ENCODE measurements at places on chromosomes 4 and X.

DNA sequence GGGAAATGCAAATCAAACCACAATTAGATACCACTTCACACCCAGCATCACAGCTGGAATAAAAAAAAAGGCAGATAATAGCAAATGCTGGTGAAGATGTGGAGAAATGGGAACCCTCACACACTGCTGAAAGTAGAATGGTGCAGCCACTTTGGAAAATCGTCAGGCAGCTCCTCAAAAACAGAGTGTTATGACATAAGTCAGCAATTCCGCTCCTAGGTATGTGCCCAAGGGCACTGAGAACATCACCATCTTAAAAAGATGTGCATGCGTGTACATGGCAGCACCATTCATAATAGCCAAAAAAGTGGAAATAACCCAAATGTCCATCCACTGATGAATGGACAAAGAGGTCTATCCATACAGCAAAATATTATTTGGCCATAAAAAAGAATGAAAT is 28.0 kb downstream of the HMX1 start:
- no peak for DNase-seq

- DNase-seq: no peak
Observed at GRCh38 chrX:68841251-68842049, 12.6 kb downstream of the EFNB1 start.

DNA sequence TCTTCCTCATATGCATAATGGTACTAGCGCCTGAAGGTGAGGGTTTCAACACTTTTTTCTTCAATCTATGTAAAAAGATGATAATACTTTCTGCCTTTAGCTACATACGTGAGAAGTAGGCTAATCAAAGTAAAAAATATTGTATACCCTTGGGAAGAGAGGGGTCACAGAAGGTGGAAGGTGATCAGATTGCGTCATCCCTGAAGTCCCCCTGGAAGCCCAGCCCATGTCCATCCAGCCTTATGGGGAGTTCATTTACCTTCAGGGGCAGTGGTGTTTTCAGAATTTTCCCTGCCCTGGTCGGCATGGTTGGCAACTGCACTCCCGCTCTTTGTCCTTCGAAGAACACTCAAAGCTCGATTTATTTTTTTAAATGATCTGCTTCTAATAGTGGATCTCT is 84.2 kb downstream of the LNX1 start:
- no peak for DNase-seq

DNA sequence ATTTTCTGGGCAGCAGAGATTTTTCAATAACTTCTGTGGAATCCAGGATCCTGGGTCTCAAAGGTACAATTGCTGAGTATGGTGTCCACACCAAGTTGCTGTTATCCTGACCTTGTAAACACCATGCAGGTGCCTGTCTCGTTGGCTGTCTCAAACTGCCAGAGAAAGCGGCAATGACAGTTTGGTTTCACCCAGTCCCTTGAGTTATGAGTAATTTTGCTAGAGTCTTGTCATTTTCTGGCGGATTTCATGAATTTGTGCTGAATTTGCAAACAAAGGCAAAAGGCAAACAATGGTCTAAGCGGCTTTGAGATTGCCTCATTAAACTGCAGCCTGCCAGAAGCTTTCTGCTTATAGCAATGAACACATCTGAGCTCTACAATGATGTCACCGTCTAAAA is 847.9 kb downstream of the RAB28 start:
- DNase-seq: no peak

- DNase-seq: no peak
Observed at GRCh38 chrX:53262918-53263394, 18.4 kb downstream of the IQSEC2 start.

DNA sequence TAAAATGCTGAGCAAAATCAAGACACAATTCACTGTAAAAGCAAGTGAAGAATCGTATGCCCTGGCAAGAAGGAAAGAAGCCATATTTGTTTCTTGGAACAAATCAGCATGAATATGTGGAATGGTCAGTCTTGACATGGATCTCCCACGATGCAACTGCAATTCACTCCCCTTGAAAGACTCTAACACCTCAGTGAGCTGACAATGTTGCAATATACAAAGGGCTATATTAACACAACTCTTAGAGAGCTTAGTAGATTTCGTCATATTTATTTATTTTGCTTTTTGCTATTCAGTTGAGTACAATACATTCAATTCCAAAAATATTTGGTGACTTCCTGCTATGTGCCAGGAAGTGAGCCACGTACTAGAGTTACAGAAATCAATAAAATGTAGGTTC is 14.7 kb downstream of the OR13H1 start:
- no peak for DNase-seq

DNA sequence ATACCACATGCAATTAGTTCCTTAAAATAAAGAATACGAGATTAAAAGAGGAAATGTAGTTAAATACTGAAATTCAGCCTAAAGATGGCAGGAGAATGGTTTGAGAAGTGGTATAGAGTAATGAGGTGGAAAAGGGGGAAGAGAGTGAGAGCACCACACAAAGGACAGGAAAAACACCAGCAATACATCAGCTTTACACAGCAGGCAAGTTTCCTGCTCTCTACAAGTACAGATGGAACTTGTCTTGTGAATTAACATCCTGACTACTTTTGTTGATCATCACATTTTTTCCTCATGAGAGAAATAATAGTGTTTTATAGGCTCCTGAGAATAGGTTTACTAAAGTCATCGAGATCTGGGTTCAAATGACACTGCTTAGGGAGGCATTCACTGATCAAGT is 2.9 kb upstream of the UNC5C start:
- DNase-seq: no peak

DNA sequence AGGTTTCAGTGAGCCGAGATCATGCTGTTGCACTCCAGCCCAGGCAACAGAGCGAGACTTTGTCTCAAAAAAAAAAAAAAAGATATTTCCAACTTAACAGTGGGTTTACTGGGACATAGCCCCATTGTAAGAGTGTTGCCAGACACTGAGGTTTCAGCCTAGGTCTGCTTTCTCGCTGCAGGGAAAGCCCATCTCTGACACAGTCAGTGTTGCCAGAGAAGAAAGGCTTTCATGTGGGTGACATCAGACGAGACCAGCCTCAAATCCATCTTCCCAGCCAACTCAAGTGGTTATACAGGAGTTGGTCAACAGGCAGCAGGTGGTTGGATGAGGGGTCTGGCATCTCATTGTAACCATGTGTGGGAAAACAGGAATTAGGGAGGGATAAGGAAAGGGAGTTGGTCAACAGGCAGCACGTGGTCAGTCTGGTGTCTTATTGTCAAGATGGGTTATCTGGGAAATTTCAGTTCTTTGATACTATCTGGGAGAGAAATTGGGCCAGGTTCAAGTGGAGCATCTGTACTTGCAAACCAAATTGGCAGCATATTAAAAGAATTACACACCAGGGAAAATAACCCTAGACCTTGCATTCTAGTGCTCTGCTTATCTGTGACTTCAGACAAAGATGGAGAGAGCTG is 41.1 kb downstream of the NELFA start:
- no peak for DNase-seq

DNA sequence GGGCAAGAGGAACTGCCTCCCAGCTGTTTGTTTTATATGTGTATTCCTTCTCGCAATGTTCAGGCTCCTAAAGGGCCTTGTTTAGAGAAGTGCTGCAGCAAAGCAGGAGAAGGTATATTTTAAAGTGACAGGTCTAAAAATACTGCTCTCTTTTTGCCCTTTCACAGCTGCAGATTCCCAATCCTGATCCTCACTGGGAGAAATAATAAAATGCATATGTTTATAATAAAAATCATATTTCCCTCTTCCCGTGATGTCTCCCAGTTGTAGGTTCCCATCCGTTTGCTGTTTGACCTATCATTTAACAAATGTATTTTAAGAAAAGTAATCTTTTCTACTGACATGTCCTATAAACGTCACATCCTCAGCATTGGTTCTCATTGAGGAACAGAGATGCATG is 62.7 kb upstream of the GPC4 start:
- no peak for DNase-seq

DNA sequence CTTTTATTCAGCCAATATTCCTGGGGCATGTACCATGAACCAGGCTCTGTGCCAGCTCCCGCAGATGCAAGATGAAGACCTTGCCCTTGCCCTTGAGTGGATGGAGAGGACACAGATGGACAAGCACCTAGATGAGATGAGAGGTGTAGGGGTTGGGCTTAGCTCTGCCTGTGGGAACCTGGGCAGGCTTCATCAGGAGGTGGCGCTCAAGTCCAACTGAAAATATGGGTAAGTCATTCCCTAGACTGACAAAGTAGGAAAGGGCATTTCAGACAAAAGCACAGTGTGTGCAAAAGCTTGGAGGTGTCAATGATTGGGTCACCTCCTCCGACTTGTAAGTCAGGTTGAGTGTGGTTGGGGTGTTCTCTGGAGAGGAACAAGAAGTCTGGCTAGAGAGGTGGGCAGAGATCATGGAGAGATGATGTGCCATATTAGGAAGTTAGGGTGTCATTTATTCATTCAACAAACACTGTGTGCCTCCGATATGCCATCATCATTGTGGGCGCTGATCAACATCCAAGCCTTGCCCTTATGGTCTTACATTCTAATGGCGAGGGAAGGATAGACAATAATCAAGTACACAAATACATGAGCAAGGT is 64.6 kb downstream of the ANAPC4 start:
- DNase-seq: no peak

DNA sequence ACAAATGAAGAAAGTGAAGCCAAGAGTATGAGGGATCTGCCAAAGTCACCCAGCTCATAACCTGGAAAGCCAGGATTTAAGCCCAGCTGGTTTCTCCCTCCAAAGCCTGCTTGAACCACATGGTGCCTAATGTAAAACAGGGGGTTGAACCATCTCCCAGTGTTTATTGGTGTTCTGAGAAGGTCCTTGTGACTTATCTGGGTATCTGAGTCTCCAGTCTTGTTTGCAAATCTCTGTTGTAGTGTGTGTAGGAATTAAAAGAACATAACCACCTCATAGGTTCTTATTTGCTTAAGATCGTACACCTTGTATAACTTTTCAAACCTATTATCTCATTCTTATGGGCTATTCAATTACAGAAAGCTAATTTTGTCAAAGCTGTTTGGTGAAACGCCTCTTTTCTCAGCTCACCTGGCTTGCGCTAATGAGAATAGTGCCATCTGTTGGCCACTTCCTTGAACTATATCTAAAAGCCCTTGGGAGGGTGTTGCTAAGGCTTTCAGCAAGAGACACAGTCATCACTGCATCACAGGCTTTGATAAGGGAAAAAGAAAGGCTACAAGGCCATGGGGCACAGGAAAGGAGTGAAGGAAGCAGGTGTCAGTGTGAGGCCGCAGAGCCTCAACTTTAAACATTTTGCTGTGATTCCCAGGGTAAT is 34.0 kb downstream of the ETDB start:
- DNase-seq: no peak

DNA sequence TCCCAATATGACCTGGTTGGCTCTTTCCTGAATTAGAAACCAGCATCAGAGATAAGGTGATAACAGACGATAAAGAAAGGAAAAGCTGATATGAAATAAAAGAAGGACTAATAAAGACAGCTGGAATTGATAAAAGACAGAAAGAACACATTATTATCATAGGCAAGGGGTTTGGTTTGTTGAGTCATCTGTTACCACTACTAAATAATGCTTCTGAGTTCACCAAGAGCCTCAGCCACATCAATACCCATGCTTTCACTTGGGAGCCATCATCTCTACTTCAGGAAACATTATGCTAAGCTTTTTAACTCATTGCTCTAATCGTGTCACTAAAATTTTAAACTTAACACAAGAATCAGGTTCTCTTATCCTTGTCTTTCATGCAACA is 27.6 kb downstream of the ANXA5 start:
- no peak for DNase-seq

- no peak for DNase-seq
Observed at GRCh38 chrX:55801811-55802210, 84.3 kb downstream of the RRAGB start.

GRCh38 chr4:119046263-119046662 is 89.4 kb upstream of the MYOZ2 start:
- no peak for DNase-seq

- DNase-seq: no peak
Observed at GRCh38 chrX:114390251-114390796, 193.6 kb upstream of the HTR2C start.

DNA sequence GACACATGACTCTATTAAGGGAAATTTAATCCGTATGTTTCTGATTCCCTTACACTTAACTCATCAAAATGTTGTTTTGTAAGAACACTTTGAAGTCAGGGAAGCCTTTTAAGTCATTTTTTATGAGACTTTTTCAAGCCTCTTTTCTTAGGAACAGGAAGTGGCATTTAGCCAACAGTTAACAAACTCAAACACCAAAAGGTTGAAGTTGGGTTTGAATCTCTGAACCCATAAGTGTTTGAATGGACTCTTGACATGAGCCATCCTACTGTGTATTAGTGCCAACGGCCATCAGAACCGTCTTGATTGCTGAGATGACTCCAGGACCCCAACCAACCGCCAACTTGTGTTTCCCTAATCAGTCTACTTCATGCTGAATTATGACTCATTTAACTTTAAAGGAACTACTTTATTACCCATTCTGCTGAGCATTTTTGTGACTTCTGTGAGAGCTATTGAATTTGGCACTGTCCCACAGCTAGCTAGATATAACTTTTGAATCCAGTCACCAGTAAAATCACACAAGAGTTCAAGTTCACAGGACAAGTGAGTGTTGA is 209.1 kb upstream of the FAT1 start:
- DNase-seq: no peak

GRCh38 chrX:19660604-19661255 is 145.4 kb upstream of the MAP3K15 start:
- no peak for DNase-seq

Data from stimulated activated CD4-positive, alpha-beta T cell treated with anti-CD3 and anti-CD28 coated beads, Interleukin-12 subunit alpha, Interleukin-12 subunit beta, amount 100 ng/mL, for 4 hours (primary cell).